Smooth muscle cell of the coronary artery (primary cell): ENCODE measurements at places on chromosomes 16 and 17. TPM values are rescaled to one million over a fixed set of nuclear protein-coding genes. Genes with fewer than 3 reads are reported as not detected.

ULK2 gene
- total RNA-seq, result 22.9 and 42.8 TPM in 2 replicates

WRAP53 gene
- 2.6 and 4.6 TPM in 2 replicates for total RNA-seq

HS3ST3A1 gene
- 0.38 and 12.8 TPM in 2 replicates for total RNA-seq

ATP2C2 gene
- total RNA-seq, result not detected in 2 replicates

VTN gene
- 0.35 and 1.9 TPM in 2 replicates for total RNA-seq

BFAR gene
- 30.4 and 47.4 TPM in 2 replicates for total RNA-seq

CTRB2 gene
- not detected in 2 replicates for total RNA-seq

KIAA0513 gene
- total RNA-seq, result 8.4 and 23.3 TPM in 2 replicates

GOSR2 gene
- total RNA-seq, result 39.3 and 59.7 TPM in 2 replicates

ATMIN gene
- 23.1 and 30.2 TPM in 2 replicates for total RNA-seq

SCARF1 gene
- total RNA-seq, result 0.23 and 0.94 TPM in 2 replicates

LYRM9 gene
- 2.3 and 3.2 TPM in 2 replicates for total RNA-seq

RNF112 gene
- 1.6 and 6.8 TPM in 2 replicates for total RNA-seq

SDR42E2 gene
- total RNA-seq, result 0.08 TPM in 1 of 2 replicates, not detected in the other

EVI2B gene
- 0.59 TPM in 1 of 2 replicates, not detected in the other for total RNA-seq

PPP1R27 gene
- 0.15 TPM in 1 of 2 replicates, not detected in the other for total RNA-seq

IGFBP4 gene
- total RNA-seq, result 92.4 and 288 TPM in 2 replicates

TMIGD1 gene
- total RNA-seq, result not detected in 2 replicates

PRR29 gene
- total RNA-seq, result 0.15 and 0.70 TPM in 2 replicates

PIPOX gene
- total RNA-seq, result 1.4 and 1.9 TPM in 2 replicates

ADAMTS18 gene
- 0.12 and 0.38 TPM in 2 replicates for total RNA-seq

AANAT gene
- total RNA-seq, result not detected in 2 replicates

ADAT1 gene
- total RNA-seq, result 24.3 and 32.3 TPM in 2 replicates

TBC1D26 gene
- under 0.01 and 0.08 TPM in 2 replicates for total RNA-seq

CDIP1 gene
- 6.6 and 7.2 TPM in 2 replicates for total RNA-seq

MGAT5B gene
- 0.08 TPM in 1 of 2 replicates, not detected in the other for total RNA-seq

TBC1D3 gene
- not detected in 2 replicates for total RNA-seq

CDH13 gene
- 68.7 and 115 TPM in 2 replicates for total RNA-seq

KRTAP9-9 gene
- not detected in 2 replicates for total RNA-seq

SPATA22 gene
- not detected in 2 replicates for total RNA-seq

COL1A1 gene
- total RNA-seq, result 1,618 and 2,280 TPM in 2 replicates

SLC47A1 gene
- total RNA-seq, result 0.53 and 4.6 TPM in 2 replicates

CORO6 gene
- 3.5 and 9.4 TPM in 2 replicates for total RNA-seq

TBC1D3C gene
- not detected in 2 replicates for total RNA-seq

LRRC37A3 gene
- total RNA-seq, result 2.5 and 2.6 TPM in 2 replicates

VAT1L gene
- 0.08 and 2.0 TPM in 2 replicates for total RNA-seq

NPIPA8 gene
- not detected in 2 replicates for total RNA-seq

NETO2 gene
- total RNA-seq, result 1.1 and 3.0 TPM in 2 replicates

LITAFD gene
- not detected in 2 replicates for total RNA-seq
